ENCODE measurements at places on chromosomes 5 and 9.

DNA sequence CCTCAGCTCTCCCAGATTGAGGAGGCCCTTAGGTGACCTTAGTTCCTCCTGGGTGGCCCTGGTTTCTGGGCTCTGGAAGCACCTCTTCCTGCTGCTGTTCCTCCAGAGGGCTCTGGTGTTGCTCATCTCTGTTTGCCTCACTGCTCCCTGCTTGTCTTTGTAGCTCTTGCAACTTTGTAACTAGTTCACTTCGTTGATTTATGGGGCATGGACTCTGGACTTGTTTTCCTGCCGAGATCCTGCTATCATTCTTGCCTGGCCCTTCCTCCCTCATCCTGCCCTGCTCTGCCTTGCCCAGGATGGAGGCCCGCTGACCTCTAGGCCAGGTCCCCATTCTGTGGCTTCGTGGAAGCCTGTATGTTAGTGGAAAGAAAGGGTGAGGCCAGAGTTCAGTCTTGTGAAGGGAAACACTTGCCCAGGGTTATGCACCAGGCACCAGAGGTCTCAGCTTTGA, 169.3 kb downstream of the MACROH2A1 start:
- no peak for DNase-seq

- DNase-seq: no peak
Observed at GRCh38 chr9:33223696-33224095, 16.3 kb upstream of the SPINK4 start.

DNA sequence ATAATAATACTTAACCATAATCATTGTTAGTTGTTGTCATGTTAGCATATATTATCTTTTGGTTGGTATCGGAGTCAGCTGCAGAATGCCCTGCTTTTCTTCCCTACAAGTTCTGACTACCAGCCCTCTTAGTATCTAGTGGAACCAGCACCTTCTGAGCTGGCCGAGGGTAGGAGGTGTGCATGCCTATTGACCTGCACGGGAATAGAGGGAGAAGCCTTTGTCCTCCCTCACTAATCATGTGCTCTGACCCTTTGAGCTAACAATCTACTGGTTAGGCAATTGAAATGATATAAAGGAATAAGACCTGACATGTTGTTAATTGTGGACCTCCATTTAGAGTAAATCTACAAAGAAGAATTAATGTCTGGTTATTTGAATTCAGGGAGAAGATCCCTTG, 4.1 kb downstream of the PCSK5 start:
- no peak for DNase-seq

DNA sequence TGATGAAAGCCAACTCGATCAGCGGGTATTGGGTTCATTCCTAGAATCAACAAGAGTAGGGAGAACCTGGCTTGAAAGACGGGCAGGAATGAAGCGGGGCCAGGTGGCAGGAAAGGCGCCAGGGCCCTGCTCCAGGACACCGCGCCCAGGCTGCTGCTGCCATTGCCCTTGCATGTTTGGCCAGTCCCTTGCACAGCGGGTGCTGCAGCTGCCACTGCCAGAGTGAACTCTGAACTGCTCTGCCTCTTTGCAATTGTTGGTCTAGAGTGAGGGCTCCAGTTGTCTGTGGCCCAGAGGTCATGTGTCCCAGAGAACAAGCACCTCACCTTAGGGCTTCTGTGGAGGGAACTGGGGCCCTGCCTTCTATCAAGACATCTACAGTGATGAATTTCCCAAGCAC, 24.0 kb upstream of the CARTPT start:
- no peak for DNase-seq

DNA sequence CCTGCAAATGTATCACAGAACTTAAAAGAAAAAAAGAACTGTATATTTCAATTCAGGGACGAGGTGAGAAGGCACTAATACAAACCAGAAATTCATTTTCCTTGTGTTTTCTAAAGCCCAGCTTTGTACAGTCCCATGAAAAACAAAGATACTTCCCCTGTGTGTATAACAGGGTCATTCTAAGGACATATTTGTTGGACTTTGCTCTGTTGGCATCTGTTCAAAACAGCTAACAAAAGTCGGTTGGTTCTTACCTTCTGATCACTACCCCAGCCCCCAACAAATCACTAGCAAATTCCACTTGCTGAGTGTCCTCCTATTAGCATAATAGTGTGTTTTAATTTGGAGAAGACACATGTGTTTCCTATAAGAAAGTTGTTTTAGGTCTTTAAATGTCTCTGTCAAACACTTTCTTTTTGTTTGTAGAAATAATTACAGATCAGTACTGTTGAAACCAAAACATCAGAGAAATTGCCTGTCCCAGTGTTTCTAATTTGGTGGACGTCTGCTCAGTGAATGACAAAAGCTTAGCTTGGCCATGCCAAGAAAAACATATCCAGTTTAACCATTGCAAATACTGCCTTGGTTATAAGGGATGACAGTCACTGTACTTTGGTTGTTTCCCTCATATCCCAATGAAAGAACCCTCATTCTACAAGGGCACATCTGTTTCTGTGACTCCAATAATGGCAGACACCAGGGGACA, 480.5 kb downstream of the EBF1 start:
- no peak for DNase-seq

GRCh38 chr9:35972093-35972492, 14.1 kb upstream of the OR2S2 start:
- DNase-seq: no peak

GRCh38 chr9:122261469-122261881, 3.2 kb downstream of the RBM18 start:
- no peak for DNase-seq

DNA sequence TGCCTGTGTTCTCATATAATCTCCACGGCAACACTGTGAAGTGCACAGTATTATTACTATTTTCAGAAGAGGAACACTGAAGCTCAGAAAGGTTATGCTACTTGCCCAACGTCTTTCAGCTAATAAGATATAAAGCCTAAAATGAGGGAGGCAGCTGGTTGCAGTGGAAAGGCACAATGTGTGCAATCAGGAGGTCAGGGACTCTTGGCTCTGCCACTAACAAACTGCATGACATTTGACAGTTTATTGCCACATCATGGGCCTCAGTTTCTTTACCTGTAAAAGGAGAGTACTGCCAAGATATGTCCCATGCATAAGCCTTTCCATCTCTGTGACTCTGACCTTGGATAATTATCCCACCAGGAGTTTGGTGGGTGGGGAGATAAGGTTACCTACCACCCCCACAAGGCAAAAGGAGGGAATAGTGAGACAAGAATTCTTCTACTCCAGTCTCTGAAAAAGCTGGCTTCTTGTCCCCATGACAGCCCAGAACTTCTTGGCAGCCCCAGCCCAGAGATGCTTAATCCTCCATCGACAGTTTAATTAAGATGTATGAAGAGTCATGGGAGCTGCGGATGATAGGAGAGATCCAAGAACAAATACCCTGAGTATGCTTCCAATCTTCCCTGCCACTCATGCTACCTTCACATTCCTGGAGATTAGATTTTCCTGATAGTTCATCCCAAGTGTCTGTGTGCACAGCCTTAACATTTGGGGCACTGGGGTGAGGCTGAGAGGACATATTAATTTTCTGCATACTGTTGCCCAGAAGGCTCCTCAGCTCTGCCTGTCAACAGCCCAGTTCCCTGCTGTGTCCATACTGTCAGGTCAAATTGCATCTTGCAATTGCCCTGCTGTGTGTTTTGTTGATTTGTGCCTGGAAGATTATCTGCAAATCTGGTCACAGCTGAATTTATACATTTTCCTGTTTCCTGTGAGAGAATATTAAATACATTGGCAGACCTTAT, 271.2 kb downstream of the FAM114A2 start:
- DNase-seq: no peak

DNA sequence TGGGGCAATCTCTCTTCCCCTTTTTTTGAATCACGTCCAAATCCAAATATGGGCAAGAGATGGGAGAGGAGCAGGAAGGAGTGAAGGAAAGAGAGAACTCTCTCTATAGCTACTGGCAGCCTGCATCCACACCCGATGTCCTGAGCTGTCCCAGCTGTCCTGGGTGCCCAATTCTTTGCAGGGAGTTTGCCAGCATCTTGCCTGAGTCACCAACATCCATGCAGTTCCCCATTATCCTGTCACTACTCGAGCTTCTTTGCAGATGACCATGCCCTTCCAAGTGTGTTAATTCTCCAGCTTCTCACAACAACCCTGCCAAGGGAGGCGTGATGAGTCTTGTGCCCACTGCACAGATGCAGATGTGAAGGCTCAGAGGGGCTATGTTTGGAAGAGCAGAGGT, 127.1 kb downstream of the NSG2 start:
- no peak for DNase-seq

- DNase-seq: no peak
Observed at GRCh38 chr5:132695956-132696355, 22.2 kb downstream of the IL4 start.

DNA sequence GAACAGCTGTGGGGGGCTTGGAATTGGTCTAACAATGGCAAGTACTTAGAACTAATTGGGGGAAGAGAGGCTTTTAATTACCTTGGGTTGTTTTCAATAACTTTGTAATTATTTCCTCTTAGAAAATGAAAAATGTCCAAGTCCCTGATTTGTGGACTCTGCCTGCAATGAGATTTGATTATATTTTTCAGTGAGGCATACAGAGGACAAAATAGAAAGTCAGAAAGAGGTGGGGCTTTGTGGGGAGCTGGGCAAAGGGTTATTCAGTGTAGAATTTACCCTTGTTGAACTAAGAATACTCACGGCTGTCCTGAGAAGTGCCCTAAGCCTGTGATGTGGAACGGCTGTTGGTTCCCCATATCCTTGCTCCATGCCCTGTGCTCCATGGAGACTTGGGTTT, 153.0 kb downstream of the ICE1 start:
- DNase-seq: no peak

DNA sequence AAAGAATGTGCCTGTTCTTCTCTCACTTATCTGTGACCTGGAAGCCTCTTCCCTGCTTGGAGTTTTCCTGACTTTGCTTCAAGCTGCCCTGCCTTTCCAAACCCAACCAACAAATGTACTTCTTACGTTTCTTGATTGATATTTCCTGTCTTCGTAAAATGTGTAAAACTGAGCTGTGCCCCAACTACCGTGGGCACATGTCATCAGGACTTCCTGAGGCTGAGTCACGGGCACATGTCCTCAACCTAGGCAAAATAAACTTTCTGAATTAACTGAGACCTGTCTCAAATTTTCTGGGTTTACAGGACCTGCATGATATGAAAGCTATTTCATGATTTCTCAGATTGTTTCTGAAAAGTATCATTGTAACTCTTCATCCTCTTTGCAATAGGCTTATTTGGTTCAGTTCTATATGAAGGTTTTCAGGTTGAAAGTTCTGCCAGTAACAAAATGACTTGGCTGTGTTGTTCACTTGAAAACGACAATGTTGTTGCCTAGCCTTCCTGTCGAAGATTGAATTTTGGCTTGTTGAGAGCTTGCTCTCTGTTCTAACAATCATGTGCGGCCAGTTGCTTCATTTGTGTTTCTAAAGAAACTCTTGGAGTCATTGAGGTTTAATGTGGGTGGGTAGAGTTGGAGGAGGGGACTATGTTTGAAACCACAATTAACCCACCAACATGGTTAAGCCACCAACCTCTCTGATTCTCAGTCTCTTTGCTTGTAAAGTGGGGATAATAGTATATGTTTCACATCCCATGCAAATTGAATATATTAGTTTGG, 145.6 kb downstream of the FBXL7 start:
- DNase-seq: no peak

- no peak for DNase-seq
Observed at GRCh38 chr9:118059484-118060278, 355.5 kb downstream of the TLR4 start.

DNA sequence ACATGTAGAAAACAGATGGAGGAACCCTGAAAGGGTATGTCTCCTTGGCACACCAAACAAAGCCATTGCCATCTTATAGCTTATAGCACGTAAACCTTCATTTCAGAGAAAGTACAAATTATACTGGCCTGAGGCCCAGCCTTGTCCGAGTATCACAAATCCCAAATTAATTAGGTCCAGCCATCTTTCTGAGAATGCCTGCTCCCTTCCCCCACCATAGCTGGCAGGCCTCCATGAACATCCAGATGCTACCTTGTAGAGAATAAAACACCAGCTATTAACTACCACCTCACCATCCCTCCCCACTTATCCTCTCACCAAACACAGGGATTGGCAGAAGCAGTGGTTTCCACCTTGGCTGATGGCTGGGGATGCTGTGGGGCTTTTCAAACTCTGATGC, 224.0 kb downstream of the SPOCK1 start:
- no peak for DNase-seq

GRCh38 chr5:14267991-14268708, 125.0 kb downstream of the TRIO start:
- no peak for DNase-seq

DNA sequence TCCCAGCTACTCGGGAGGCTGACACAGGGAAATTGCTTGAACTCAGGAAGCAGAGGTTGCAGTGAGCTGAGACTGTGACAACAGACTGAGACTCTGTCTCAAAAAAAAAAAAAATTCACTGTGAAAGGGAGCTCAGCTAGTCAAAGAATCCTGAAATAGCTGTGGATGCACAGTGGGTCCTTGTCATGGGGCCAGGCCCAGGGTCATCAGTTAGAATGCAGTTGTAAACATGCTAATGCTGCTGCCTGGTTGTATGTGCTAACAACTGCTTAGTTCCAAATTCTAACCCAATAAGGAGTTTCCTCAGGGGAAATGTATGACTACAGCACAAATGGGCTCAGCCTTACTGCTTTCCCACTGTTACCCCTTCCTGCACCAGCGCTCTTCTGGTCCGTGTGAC, 84.0 kb downstream of the PALM2AKAP2 start:
- no peak for DNase-seq

DNA sequence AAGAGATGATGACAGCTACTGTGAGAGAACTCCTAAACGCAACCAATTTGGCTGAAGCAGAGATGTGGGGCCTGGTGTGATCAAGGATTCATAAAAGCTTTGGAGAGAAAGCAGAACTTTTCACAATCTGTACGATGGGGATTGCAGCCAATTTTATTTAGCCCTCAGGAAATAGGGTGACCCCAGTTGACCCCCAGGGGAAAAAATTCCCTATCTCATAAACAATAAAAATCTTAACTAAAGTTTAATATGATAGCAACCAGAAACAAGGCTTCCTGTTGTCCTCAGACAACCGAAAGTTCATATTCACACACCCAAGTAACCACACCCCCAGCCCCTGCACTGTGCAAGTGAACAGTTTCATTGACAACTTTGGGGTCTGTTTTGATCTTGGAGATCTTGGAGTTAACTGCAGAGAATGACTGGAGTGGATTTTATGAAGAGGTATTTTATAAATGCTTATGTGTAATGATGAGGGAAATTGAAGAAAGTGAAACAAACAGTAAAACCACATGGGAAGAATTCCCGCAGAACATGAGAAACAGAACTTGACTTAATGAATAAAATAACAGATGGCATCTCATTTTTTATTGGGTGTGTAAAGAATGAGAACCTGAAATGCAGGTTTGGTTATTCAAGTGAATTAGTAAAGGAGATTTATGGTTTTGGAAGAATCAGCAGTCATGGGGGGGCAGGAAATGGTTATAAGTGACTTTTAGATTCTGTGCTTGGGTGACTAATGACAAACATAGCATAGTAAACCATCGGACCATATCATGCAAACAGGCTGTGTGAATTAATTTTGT, 94.5 kb downstream of the PDE4D start:
- no peak for DNase-seq

GRCh38 chr9:26947736-26948135, 694 bp upstream of the PLAA start:
- DNase-seq: no peak

- DNase-seq: no peak
Observed at GRCh38 chr5:150503386-150503785, 4.5 kb upstream of the NDST1 start.

GRCh38 chr5:76367623-76368371, 35.3 kb upstream of the IQGAP2 start:
- no peak for DNase-seq

GRCh38 chr5:149667829-149668330, 62.2 kb upstream of the PPARGC1B start:
- DNase-seq: no peak

All from GM12892 (cell line).